ENCODE measurements at places on chromosomes 7 and 10. TPM values are rescaled to one million over a fixed set of nuclear protein-coding genes. Genes with fewer than 3 reads are reported as not detected.

- DNase-seq, result no peak
These were observed 169.7 kb upstream of the RHEB start for GRCh38 chr7:151689196-151689971.

The LOXL4 gene
- 10.3 TPM for total RNA-seq

- no peak for DNase-seq
These were observed 3.6 kb downstream of the ELN start for GRCh38 chr7:74031403-74032190.

DNA sequence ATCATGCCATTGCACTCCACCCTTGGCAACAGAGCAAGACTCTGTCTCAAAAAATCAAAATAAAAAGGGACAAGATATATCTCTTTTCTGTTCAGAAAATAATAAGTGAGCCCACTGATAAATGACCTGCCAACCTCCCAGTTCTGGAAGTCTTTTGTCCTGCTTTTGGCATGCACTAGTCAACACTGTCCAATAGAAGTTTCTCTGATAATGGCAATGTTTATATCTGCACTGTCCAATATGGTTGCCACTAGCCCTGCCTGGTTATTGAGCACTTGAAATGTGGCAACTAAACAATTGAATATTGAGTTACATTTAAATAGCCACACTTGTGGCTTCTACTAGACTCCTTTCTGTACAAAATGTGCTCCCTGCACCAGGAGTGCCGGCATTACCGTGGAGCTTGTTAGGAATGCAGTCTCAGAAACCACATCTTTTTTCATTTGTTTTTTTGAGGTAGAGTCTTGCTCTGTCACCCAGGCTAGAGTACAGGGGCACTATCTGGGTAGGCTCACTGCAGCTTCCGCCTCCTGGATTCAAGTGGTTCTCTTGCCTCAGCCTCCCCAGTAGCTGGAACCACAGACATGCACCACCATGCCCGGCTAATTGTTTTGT, 229.7 kb downstream of the CACNB2 start:
- no peak for DNase-seq

GRCh38 chr10:99235658-99236626, at the start of gene HPSE2:
Gene HPSE2 (minus strand): TSS chr10:99235852.
- DNase-seq, result no peak

DNA sequence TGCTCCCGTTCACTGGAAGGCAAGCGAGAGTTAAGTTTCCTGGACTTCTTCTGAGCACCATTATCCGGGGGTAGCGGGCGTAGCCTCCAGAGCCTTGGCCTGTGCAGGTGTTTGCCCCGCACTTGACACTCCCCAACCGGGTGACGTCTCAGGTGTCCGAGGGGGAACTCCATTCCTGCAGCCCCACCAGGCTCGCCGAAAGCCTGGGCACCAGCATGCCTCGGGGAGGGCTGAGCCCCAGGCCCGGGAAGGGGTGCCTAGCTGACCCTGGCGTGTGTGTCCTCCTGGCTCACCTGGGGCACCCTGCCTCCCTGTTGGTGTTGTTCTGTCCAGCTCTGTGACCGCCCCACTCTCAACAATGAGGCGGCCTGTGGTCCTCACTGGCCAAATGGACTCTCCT, 109.4 kb upstream of the GPR26 start:
- peak; percentile 63 for DNase-seq

- peak; percentile 52 for DNase-seq
These were observed 97.0 kb downstream of the MKI67 start for GRCh38 chr10:128029290-128029651.

GRCh38 chr7:45663167-45663921, 89.2 kb downstream of the ADCY1 start:
- no peak for DNase-seq

DNA sequence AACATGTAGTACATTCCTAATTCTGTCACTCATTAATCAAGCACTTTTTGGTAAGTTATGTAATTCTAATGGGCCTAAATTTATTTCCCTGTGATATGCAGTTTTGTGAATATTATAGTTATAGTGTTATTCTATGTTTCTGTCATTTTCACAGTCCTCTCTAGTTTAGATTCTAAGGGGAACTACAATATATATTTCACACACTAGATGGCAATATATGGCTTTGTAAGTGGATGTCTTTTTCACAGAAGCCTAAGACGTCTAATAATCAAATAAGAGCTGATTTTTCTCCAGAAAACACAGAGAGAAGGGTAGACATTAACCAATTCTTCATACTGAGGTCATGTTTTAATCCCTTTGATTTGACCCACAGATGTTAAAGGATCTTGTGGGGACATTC, 18.0 kb downstream of the RNLS start:
- no peak for DNase-seq

GRCh38 chr7:151346470-151346769, 4.8 kb downstream of the NUB1 start:
- no peak for DNase-seq

GRCh38 chr10:85926136-85926535, 440.5 kb downstream of the GRID1 start:
- no peak for DNase-seq

DNA sequence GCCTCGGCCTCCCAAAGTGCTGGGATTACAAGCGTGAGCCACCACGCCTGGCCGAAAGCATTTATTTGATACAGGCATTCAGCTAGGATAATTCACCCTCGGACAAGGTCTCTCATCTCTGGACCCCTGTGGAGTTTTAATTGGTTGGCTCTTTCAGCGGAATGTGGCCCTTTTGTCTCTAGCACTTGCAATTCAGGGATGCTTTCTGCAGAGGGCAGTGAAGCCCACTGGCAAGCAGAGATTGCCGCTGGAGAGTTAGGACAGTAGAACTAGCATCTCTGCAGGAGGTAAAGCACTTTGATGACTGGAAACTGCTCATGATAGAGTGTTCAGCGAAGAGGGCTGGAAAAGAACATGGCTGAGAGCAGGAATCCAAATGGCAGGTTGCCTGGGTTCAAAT, 62.0 kb downstream of the SUFU start:
- no peak for DNase-seq

DNA sequence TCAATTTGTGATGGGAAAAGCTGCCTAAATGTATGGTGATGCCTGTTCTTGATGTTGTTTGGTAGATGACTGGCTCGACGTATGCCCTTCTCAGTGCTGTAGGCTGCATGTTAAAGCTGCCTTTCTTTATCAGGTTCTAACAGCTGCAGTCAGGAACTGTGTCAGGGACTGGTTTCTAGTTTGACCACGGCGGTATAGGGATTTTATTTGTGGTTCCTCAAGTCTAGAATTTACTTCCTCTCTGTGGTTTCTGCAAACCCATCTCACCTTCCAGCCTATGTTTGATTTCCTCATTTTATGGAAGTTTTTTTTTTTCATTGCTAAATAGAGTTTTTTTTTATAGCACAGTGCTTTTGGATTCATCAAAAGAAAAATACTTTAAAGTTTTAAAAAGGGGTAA, 26.5 kb downstream of the LMTK2 start:
- DNase-seq, result no peak

The AKR1B1 gene
- 53.2 TPM for total RNA-seq

DNA sequence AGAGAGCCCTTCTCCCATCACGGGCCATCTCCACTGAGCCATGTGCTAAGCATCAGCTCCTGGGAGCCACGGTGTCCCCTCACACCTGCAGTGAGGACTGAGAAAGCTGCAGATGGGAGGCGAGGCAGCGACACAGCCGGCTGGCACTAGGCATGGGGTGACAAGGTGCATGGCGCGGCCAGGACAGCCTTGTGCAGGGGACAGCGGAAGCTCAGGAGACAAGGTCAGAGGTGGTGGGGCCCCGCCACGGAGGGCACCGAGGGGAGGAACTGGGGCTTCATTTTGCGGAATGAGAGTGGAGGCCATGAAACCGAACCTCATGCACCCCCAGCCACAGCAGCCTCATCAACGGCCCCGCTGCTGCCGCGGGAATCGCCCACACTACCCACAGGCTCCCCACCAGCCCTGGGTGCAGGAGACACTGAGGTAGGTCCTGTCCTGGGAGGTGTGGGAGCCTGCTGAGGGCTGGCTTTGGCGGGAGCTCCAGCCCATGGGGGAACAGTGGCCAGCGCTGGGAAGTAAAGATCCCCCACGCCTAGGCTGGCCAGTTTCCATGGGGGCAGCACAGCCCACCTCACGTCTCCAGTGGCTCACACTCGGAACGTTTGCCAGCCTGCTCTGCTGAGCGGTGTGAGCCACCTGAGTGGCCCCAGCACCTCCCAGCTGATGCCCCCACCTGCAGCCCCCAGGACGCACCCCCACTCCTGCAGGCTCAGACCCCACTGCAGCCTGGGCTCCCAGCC, 71.2 kb upstream of the INSIG1 start:
- DNase-seq, result peak; percentile 59

- no peak for DNase-seq
These were observed 209.9 kb downstream of the CRPPA start for GRCh38 chr7:16211402-16211925.

- DNase-seq, result no peak
These were observed 106.4 kb downstream of the CAMK1D start for GRCh38 chr10:12455766-12456165.

The ANXA8 gene
- 0.55 TPM for total RNA-seq

The GRM3 gene
- total RNA-seq, result 1.4 TPM

The PPP1R17 gene
- total RNA-seq, result not detected

The ST8SIA6 gene
- 1.1 TPM for total RNA-seq

- DNase-seq, result no peak
These were observed 148.0 kb downstream of the SNX10 start for GRCh38 chr7:26439521-26440232.

The ASB10 gene
- total RNA-seq, result not detected

The DRGX gene
- total RNA-seq, result not detected
